ENCODE measurements at places on chromosomes 11 and 22. TPM values are rescaled to one million over a fixed set of nuclear protein-coding genes. Genes with fewer than 3 reads are reported as not detected.
A peak's percentile ranks its signal among the peaks of the same experiment; 100 is the strongest.

The APOBEC3H gene
- total RNA-seq: 5.2 TPM

The INPPL1 gene
- 71.3 TPM for total RNA-seq

The PGA5 gene
- total RNA-seq: not detected

The MOGAT2 gene
- not detected for total RNA-seq

The SLC25A18 gene
- total RNA-seq: not detected

The RIMBP3C gene
- 0.18 TPM for total RNA-seq

The KCNJ1 gene
- total RNA-seq: not detected

GRCh38 chr11:132101881-132102280 lies 731.5 kb downstream of the NTM start:
- no peak for DNase-seq

DNA sequence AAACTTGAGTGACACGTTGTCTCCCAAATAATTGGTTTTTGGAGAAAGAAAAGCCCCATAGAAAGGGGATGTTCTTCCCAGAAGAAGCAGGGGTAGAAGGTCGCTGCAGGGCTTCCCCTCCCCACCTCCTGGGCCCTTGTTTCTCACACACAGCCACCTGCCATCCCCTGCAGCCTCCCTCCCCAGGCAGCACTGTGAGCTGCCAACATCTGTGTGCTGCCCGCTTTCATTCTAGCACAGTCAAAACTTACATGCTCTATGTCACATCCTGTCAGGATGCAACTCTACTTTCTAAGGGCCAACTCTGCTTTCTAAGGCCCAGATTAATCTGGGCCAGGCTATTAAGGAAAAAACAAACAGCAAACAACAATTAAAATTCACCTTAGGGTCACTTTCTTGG lies 309.4 kb upstream of the ZC3H12C start:
- DNase-seq: no peak

DNA sequence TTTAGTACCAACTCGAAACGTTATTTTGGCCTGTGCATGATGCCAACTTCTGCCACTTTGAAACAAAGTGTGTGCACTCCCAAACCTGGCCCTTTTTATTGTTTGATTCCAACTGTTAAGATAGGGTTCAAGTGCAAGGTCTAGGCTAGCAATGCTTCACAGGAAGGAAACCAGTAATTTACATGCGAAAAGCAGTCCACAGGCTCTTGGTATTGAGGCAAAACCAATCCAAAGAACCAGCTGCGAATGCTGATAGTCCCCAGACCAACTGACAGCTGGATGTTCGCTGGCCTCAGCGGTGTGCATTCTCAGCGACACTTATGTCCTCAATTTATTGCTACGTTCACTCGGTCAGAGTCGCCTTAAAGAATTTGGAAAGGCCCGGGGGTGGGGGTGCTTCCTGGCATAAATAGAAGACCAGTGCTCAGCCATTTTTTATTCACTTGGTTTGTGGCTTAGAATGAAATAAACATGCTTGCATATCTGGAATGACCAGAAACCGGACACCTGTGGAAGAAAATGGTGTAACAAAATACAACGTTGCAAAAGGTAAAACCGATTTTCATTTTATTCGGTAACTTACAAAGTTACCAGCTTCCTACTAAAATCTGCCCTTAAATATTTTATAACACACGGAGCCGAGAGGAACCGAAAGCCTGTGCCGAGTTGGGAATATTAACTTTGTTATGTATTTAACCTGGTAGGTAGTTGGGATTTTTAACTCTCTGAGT lies 1.6 kb downstream of the CPT1A start:
- DNase-seq: peak; percentile 30

GRCh38 chr11:32606220-32606619 lies 22.6 kb downstream of the EIF3M start:
- no peak for DNase-seq

- DNase-seq: no peak
Observed at GRCh38 chr11:77322506-77322905, 21.0 kb upstream of the GDPD4 start.

DNA sequence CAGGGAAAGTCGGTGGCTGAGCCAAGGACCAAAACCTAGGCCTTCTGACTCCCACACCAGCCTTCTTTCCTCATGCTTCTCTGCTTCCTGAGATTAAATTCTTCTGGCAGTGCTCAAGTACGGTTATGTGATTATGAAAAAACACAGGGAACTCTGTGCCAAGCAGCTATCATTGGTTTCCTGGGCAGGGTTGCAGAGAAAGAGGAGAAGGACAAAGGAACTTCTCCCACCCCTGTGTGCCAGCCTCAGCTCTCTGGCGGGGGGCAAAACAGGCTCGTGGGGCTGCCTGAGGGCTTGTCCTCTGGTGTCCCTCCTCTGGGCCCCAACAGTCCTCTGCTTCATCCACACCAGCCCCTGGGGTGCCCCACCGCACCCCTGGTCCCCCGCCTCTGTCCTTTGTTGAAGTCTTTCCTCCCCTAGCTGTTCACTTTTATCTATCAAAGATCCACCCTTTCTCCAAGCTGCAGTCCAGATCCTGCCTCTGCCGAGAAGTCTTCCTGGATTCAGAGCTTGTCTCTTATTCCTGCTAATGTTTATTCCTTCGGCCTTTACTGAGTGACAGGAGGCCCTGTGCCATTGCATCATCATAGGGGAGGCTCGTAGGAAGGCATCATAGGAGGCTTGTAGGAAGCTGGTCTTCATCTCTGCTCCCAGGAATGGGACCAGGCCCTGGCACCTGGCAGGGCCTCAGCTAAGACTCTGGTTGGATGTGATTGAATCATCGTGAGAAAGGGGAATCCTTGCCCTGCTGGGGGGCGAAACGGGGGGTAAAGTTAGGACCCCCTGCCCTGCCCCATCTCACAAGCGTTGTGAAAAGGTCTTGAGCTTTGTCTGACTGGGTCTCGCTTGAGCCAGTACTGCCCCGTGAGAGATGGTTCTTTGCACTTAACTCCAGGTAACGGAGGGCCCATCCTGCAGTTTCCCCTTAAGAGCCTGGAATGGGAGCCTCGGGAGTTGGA lies 11.5 kb upstream of the FTH1 start:
- DNase-seq: no peak

DNA sequence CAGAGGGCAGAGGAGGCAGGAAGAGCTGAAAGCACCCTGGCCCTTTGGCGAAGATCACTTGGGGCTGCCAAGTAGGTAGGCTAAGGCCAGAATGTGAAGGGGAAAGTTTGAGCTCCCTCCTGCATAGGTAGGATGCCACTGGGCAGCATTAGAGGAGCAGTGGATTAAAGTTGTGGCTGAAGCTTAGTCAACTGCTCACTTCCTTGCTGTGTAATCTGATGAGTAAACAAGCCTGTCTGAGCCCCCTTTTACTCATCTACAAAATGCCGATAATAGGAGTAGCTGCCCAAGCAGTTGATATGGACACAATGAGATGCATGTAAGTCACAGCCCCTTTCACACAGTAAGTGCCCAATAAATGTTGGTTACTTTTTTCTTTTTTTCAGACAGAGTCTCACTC lies 216.4 kb downstream of the MN1 start:
- no peak for DNase-seq

- peak; percentile 82 for DNase-seq
Observed at GRCh38 chr11:122746050-122746478, 90.5 kb downstream of the UBASH3B start.

- peak; percentile 42 for DNase-seq
Observed at GRCh38 chr11:117011541-117011898, 86.7 kb downstream of the SIK3 start.

DNA sequence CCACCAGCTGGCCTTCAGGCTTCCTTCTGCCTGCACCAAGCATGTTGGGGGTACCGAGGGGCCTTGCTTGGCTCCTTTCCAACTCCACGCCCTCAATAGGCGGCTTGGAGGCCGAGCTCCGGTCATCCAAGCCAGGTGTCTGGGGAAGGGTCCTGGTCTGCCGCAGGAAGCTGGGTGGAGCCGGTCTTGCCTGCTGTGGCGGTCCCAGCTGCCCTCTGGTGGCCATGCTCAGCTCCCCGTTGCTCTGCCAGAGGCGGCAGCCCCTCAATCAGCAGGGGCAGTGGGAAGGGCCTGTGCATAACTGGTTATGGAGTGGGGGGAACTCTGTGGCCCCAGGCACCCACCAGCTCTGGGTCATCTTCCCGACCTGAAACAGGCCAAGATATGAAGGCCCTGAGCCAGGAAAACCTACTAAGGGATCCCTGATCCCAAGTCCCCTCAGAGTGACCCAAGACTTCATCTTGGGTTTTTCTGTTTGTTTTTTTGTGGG lies 3.2 kb downstream of the ARVCF start:
- peak; percentile 64 for DNase-seq

GRCh38 chr11:103773059-103773458 lies 263.4 kb upstream of the DDI1 start:
- DNase-seq: no peak

DNA sequence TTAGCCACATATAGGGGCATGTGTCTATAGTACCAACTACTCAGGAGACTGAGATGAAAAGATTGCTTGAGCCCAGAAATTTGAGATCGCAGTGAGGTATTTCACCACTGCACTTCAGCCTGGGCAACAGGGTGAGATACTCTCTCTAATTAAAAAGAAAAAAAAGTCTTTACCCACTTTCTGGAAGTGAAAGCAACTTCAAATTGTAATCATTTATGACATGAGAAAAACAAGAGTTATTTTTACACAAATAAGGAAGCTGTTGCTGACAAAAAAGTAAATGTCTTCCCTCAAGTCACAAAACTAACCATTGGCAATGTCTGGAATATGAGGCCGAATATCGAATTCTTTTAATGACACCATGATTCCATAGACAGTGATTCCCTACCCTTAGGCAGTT lies 71.4 kb downstream of the GLYATL1 start:
- no peak for DNase-seq

- no peak for DNase-seq
Observed at GRCh38 chr11:26858098-26858497, 135.8 kb upstream of the FIBIN start.

GRCh38 chr11:14499178-14499559 lies 442 bp downstream of the COPB1 start:
- peak; percentile 61 for DNase-seq

DNA sequence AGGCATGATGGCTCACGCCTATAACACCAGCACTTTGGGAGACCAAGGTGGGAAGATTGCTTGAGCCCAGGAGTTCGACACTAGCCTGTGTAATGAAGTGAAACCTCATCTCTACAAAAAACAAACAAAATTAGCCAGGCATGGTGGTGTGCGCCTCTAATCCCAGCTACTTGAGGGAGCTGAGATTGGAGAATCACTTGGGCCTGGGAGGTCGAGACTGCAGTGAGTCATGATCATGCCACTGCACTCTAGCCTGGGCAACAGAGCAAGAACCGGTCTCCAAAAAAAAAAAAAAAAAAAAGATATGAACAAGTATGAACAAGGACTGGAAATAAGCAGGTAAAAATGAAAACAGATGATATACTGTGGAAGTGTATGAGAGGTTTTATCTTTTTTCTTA lies 54.1 kb upstream of the SOX6 start:
- no peak for DNase-seq

DNA sequence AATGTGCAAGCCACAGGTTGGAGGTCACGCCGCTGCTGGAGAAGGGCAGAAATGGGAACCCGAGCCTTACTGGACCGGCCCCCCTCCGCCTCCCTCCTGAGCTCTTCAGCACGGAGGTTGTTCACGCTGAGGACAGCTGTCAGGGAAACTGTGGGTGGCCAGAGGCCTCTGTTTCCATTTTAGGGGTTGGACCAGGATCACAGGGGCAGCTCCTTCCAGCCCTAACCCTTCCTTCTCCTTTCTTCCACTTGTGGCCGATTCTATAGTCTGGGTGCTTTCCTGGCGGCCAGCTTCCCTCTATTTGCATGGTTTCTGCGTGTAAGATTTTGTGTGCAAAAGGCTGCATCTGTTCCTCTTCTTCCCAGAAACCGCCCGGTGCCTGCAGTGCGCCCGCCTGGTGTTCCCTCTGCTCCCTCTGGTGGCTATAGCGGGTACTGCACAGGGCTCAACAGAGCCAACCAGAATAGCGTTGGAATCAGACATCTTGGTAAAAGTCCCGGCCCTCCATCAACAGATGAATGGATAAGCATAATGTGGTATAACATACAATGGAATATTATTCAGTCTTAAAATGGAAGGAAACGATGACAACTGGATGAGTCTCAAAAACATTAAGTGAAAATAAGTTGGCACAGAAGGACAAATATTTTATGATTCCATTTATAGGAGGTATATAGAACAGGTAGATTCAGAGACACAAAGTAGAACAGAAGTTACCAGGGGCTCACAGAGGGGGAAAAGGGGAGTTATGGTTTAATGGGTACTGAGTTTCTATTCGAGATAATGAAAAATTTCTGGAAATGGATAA lies 8.4 kb upstream of the SLC22A8 start:
- peak; percentile 93 for DNase-seq
